CD8-positive, alpha-beta T cell (primary cell): ENCODE measurements at places on chromosomes 5 and 9. TPM values are rescaled to one million over a fixed set of nuclear protein-coding genes. Genes with fewer than 3 reads are reported as not detected.

DNA sequence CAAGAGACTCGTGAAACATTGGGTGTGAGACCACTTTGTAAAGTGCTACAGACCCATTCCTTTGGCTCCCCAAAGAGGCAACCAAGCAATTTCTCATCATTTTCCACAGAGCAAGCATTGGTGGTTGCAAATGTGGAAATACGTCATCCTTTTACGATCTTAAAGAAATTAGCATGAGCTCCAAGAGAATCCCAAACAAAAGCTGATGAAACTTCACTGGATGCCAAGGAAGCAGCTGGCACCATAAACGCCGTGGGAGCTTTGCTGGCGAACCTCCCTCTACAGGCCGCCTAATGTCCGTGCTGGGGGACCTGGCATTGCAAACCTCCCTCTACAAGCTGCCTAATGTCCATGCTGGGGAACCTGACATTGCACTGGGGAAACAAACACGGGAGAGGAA lies 432.4 kb downstream of the ACTL7B start:
- DNase-seq: no peak

DNA sequence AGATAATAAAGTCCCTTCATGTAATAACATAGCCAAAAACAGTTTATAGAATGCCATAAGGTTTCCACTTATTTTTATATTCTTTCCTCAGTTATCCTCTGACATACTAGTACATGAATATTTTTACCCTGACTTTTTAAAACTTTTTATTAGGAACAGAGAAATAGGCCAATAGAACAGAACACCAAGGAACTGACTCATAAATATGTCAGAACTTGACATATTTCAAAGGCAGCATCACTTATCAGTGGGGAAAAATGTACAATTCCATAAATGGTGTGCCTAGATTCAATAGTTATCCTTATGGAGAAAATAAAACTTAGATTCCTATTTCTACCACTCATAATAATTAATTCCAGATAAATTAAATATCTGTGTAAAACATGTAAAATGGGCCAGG lies 9.4 kb downstream of the STARD4 start:
- DNase-seq: no peak

DNA sequence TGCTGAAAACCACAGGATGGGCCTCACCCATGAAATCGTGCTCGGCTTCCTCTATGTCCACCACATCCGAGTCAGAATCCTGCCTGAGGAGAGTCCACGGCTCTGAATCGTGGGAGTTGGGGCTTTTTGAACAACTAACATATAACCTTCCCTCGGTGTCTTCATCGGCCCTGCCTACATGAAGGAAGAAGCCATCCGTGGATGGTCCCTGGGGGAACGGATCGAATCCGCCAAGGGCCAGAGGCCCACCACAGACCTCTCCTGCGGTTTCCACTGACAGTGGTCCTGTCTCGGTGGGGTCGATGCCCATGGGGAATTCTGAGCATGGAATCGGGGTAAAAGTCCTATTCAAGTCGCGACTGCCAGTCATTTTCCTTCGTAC lies 85.0 kb downstream of the CAMSAP1 start:
- DNase-seq: no peak

DNA sequence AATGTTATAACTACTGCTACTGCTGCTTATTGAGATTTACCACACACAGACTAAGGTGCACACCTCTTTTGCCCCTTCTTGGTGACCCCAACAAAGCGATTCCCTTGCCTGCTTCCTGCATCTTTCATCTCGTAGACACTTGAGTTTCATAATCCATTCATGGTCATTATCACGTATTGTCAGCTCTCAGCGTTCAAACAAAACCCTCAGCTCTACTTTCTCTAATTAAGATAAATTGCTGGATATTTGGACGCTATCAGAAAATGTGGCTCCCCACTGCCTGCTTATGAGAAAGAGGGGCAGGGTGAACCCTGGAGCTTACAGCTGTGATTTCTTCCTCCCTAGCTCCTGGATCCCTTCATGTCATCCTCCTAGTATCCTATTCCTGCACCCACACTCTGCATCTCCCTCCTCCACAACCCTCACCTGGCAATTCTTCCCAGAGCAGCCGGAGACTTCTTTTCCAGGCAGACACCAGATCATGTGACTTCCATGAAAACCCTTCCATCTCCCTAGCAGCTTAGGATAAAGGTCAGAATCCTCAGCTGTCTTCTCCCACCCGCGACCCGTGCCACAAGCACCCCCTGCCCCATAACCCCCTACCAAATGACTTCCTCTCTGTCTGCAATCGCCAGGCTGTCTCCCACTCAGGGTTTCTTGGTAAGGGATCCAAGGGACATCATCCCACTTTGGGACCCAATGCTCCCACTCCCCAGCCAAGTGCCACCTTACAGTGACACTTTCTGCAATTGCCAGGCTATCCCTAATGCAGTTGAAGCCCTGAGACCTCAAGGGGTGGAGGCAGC lies 146.5 kb downstream of the NSG2 start:
- no peak for DNase-seq

- DNase-seq: no peak
Observed at GRCh38 chr9:95031711-95032461, 285.6 kb downstream of the FANCC start.

DNA sequence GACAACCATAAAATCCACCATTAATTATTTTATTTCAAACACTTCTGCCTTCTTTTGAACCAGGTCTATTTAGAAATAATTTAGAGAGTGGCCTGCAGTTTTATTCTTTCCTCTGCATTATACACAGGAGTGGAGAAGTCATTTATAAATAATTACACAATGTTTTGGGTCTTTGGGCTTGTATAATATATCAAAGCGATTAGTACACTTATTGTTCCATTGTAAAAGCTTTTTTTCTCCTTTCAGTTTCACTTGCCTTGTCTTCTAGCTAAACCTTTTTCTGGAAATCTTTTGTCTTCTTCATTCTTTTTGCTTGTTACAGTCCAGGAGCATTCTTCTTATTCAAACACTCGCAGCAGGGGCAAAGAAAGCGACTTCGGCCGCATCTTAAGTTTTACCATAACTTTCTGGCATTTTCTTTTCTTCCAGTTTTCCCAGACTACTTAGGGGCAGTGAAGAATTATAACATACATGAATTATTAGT lies 7.3 kb upstream of the NEUROG1 start:
- DNase-seq: no peak

GRCh38 chr5:50751064-50751657 lies 84.7 kb downstream of the PARP8 start:
- peak; percentile 76 for DNase-seq

DNA sequence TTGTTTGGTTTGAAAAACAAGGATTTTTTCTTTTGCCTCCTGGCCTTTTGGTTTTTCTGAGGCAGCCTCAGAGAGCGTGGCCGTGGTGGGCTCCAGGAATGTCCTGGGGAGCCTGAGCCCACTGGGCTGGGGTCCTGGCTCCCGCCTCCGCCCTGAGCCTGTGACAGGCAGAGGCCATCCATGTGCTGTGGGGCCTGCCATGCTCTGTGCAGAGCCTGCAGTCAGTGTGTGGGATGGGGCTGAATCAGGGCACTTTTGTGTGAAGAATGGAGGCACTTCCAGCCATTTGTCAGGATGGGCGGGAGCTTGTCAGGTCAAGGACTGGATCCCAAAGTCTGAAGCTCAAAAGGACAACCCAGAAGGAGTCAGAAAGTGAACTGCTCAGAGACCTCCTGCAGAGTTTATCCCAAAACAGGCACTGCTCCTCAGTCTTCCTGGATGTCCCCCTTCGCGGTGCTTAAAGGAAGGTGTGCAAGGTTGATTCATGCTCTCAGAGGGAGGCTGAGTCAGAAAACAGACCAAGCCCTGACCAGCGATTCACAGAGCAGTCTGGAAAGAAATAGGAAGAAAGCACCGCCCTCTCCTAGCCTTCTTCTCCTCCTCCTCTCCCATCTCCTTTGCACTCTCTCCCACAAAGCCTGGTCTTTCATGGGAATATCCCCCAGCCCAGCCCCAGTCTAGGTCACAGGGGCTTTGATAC lies 53.2 kb downstream of the MVB12B start:
- no peak for DNase-seq

DNA sequence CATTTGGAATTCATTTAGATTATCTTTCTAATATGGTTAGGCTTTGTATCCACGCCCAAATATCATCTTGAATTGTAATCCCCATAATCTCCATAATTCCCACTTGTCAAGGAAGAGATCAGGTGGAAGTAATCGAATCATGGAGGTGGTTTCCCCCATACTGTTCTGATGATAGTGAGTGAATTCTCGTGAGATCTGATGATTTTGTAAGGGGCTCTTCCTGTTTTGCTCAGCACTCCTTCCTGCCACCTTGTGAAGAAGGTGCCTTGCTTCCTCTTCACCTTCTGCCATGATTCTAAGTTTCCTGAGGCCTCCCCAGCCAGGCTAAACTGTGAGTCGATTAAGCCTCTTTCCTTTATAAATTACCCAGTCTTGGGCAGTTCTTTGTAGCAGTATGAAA lies 527.5 kb upstream of the ARRDC3 start:
- DNase-seq: no peak

Gene IL5
- total RNA-seq: not detected

Gene CDX1
- total RNA-seq: not detected

Gene HARS1
- 70.2 TPM for total RNA-seq

Gene SHOC1
- not detected for total RNA-seq
